ENCODE measurements at places on chromosomes 4 and X.
A peak's percentile ranks its signal among the peaks of the same experiment; 100 is the strongest.

DNA sequence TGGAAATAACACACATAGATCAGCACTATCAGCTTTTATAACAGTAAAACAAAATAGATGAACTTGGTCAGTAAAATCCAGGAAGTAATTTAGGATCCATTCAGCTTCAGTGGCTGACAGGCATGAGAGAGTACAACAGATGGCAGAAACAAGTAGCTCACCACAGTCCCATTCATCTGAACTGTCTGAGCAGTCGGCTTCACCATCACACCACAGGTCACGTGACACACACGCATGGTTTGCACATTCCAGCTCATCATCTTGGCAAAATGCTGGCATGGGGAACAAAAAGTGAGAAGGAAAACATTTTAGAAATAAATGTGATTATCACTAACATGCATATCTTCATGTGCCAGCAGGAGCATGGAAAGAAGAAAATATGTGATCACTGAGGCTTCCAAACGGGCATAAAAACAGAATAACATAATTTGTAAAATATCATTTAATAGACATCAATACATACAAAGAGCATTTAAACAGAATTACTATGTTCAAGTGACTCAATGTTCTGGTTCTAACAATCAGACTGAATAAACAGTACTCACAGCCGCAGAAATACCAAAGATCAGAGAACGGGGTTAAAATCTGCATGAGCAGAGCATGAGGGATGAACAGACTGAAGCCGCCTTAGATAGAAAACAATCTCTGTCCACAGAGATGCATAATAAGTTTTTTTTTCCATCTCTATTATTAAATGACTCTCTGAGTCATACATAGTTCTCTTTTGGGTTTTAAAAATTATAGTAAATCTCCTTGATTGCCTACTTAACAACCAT lies 158.1 kb downstream of the ATP10D start:
- no peak for DNase-seq
- no peak overlapping the region for H3K4me3 ChIP-seq
- no peaks in the 10 kb centered on the region for H3K27me3 ChIP-seq
- H3K27ac ChIP-seq = no peak overlapping the region
- no peaks in the 10 kb centered on the region for H3K4me1 ChIP-seq

GRCh38 chrX:8873102-8873501 lies 71.9 kb upstream of the FAM9A start:
- no peaks in the 10 kb centered on the region for H3K36me3 ChIP-seq
- H3K27me3 ChIP-seq = no peaks in the 10 kb centered on the region
- H3K27ac ChIP-seq = no peak overlapping the region
- H3K4me3 ChIP-seq = no peak overlapping the region
- no peaks in the 10 kb centered on the region for H3K4me1 ChIP-seq

- DNase-seq = no peak
- no peaks in the 10 kb centered on the region for H3K27me3 ChIP-seq
- no peak overlapping the region for H3K4me3 ChIP-seq
- no peak overlapping the region for H3K27ac ChIP-seq
Observed at GRCh38 chrX:1226249-1226648, 13.8 kb upstream of the CRLF2 start.

DNA sequence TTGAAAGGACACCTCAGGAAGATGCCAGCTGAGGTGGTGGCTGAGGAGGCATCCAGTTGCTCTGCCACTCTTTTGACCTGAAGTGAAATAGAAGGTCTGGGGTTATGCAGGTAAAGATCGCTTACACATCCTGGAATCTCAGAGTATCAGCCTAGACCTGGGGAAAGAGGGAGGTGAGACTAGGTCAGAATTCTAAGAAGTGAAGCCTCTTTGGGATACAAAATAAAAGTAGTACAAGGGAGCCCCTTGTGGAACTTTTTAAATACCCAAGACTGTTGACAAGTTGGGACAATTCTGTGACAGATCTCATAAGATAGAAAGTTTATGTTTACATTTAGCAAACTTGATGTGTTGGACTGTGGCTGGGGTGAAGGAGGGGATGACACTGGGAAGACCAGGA lies 263.1 kb downstream of the SPRY1 start:
- H3K27ac ChIP-seq = no peak overlapping the region
- H3K36me3 ChIP-seq = no peaks in the 10 kb centered on the region
- H3K27me3 ChIP-seq = no peaks in the 10 kb centered on the region

GRCh38 chr4:170089274-170089667 lies 485 bp downstream of the AADAT start:
- no peaks in the 10 kb centered on the region for H3K36me3 ChIP-seq
- DNase-seq = no peak
- peaks cover 23% of the 10 kb centered on the region for H3K4me1 ChIP-seq
- H3K27ac ChIP-seq = no peak overlapping the region
- H3K27me3 ChIP-seq = peaks cover 14% of the 10 kb centered on the region

GRCh38 chr4:151015459-151016347 lies 619 bp upstream of the LRBA start:
- H3K27me3 ChIP-seq = no peaks in the 10 kb centered on the region
- H3K4me3 ChIP-seq = peak overlapping the region; percentile 77
- H3K36me3 ChIP-seq = no peaks in the 10 kb centered on the region
- peaks cover 21% of the 10 kb centered on the region for H3K4me1 ChIP-seq
- peak overlapping the region; percentile 92 for H3K27ac ChIP-seq

- peaks cover 18% of the 10 kb centered on the region for H3K36me3 ChIP-seq
- H3K27ac ChIP-seq = peak overlapping the region; percentile 55
- DNase-seq = peak; percentile 60
Observed at GRCh38 chr4:1309261-1310010, 19.7 kb downstream of the MAEA start.

GRCh38 chr4:185709802-185710486 lies 102.0 kb downstream of the SORBS2 start:
- H3K4me3 ChIP-seq = no peak overlapping the region
- no peaks in the 10 kb centered on the region for H3K4me1 ChIP-seq
- H3K27ac ChIP-seq = no peak overlapping the region

- H3K36me3 ChIP-seq = no peaks in the 10 kb centered on the region
- H3K27me3 ChIP-seq = no peaks in the 10 kb centered on the region
- peaks cover 9% of the 10 kb centered on the region for H3K4me1 ChIP-seq
- no peak overlapping the region for H3K27ac ChIP-seq
- no peak for DNase-seq
- H3K4me3 ChIP-seq = no peak overlapping the region
Observed at GRCh38 chrX:136258951-136259350, 7.8 kb upstream of the MAP7D3 start.

DNA sequence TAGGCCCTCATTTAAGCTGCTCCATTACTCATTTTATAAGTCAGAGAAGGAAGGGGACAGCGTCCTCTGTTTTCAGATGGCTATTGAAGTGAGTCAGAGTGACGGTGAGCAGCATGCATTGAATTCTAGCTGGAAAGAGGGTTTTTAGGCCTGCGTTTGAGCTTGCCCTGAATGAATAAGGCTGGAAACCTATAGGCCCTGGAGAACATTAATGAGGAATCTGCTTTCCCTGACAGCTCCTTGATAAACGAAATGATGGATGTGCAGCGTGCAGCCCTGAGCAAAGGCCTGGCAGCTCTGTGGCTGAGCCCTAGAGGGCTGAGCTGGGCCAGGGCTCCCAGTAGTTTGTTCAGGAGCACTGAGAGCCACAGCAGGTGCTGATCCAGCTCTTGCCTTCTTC lies 33.4 kb downstream of the TBL1X start:
- H3K4me1 ChIP-seq = peaks cover 4% of the 10 kb centered on the region
- no peak for DNase-seq
- no peak overlapping the region for H3K4me3 ChIP-seq
- no peaks in the 10 kb centered on the region for H3K27me3 ChIP-seq
- H3K36me3 ChIP-seq = no peaks in the 10 kb centered on the region

DNA sequence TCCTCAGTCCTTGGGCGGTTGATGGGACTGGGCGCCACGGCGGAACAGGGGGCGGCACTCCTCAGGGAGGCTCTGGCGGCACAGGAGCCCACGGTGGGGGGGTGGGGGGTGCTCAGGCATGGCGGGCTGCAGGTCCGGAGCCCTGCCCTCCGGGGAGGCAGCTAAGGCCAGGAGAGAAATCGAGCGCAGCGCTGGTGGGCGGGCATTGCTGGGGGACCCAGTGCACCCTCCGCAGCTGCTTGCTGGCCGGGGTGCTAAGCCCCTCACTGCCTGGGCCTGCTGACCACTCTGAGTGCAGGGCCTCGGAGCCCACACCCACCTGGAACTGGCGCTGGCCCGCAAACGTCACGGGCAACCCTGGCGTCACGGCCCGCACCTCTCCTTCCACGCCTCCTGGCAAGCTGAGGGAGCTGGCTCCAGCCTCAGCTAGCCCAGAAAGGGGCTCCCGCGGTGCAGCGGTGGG lies 164.9 kb upstream of the AGA start:
- no peaks in the 10 kb centered on the region for H3K27me3 ChIP-seq
- DNase-seq = no peak
- H3K4me3 ChIP-seq = no peak overlapping the region

DNA sequence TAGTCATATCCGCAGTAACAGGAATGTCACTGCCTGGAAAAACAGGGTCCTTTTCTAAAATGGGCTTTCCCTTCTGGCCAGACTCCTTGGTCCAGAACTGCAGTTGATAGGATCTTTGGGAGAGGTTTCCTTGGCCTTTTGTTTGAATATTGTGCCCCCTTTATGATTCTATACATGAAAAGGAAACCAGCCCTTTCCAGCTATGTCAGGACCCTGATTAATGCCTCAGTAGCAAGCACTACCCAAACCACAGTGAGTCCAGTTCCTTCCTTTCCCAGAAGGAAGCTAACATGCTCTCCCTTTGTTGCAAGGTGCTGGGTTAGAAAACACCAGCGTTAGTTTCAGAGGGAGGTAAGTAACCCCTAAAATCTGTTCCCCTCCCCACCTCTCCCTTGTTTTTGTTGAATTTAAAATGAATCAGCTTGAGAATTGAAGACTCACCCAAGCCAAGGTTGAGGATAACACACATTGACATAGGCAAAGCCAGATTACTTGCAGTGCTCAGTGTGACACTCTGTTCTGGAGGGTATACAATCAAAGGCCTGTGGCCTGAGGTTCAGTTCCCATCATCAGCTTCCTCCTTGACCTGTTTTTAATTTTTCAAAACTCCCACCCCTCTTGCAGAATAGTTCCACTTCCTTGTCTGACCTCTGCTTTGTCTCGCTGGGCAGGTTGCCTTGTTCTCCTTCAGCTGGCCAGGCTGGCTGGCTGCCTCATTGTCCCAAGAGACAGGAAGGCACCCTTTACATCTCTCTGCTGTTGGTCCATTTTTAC lies 87.6 kb upstream of the PLAC1 start:
- DNase-seq = no peak
- H3K36me3 ChIP-seq = no peaks in the 10 kb centered on the region
- no peak overlapping the region for H3K27ac ChIP-seq

GRCh38 chr4:48297256-48297846 lies 27.7 kb upstream of the TEC start:
- no peak overlapping the region for H3K4me3 ChIP-seq
- no peaks in the 10 kb centered on the region for H3K36me3 ChIP-seq
- no peak overlapping the region for H3K27ac ChIP-seq
- peaks cover 4% of the 10 kb centered on the region for H3K4me1 ChIP-seq
- DNase-seq = no peak
- H3K27me3 ChIP-seq = no peaks in the 10 kb centered on the region

DNA sequence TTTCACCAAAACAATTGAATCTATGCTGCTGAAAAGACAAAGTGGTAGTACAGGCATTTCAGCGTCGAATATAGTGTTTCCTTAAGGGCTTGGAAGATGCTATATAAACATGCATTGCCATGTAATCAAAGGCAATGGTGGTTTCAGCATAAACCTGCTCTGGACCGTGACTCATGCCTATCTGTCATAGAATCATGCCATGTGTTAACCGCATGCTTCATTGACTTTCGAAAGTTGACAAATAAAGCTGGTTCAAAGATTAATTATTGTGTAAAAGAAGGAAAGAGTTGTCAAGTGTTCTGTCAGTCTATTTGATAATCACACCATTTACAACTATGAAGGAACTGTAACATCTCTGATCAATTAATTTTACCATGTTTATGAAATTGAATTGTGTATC lies 83.2 kb downstream of the FUNDC1 start:
- H3K27me3 ChIP-seq = no peaks in the 10 kb centered on the region
- H3K4me3 ChIP-seq = no peak overlapping the region
- no peak overlapping the region for H3K27ac ChIP-seq
- no peaks in the 10 kb centered on the region for H3K36me3 ChIP-seq
- no peaks in the 10 kb centered on the region for H3K4me1 ChIP-seq

- H3K4me3 ChIP-seq = no peak overlapping the region
- peak overlapping the region; percentile 45 for H3K27ac ChIP-seq
- peaks cover 12% of the 10 kb centered on the region for H3K4me1 ChIP-seq
- peaks cover 19% of the 10 kb centered on the region for H3K36me3 ChIP-seq
- DNase-seq = peak; percentile 68
- no peaks in the 10 kb centered on the region for H3K27me3 ChIP-seq
Observed at GRCh38 chrX:130024127-130024526, 41.7 kb downstream of the BCORL1 start.

DNA sequence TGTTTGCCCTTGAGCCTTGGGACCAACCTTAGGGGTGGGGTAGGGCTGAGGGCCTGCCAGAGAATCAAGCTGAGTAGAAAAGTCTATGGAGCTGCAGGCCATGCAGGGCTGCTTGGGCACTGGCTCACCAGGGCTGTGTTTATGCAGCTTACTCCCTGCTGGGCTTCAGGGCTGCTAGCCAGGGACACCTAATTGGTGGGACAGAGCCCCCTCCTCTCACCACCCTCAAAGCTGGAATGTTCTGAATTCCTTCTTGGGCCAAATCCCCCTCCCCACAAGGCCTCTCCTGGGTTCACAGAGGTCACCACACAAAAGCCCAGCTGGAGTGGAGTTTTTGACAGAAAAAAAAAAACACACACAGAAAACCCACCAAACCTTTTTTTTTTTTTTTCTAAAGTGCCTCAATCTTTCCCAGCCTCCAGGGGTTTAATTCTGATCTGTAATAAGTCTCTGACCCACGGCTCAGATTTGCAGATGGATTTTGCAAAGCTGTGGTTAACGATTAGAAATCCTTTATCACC lies at the start of gene CLDN2:
Gene CLDN2 (plus strand): TSS at position 471 of the 521 bp plus-strand sequence. CDS start 7,827 bp downstream, outside the sequence.
- H3K27me3 ChIP-seq = no peaks in the 10 kb centered on the region
- no peaks in the 10 kb centered on the region for H3K36me3 ChIP-seq
- H3K4me1 ChIP-seq = peaks cover 6% of the 10 kb centered on the region
- H3K27ac ChIP-seq = no peak within 1 kb of the TSS
- no peak within 1 kb of the TSS for H3K4me3 ChIP-seq
- no peak for DNase-seq

DNA sequence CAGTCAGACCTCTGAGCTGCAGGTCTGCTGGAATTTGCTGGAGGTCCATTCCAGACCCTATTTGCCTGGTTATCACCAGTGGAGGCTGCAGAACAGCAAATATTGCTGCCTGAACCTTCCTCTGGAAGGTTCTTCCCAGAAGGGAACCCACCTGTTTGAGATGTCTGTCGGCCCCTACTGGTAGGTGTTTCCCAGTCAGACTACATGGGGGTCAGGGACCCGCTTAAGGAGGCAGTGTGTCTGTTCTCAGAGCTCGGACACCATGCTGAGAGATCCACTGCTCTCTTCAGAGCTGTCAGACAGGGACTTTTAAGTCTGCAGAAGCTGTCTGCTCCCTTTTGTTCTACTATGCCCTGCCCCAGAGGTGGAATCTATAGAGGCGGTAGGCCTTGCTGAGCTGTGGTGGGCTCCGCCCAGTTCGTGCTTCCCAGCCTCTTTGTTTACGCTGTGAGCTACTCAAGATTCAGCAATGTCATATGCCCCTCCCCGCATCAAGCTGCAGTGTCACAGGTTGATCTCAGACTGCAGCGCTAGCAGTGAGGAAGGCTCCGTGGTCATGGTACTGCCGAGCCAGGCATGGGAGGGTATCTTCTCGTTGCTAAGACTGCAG lies 44.1 kb upstream of the KDR start:
- no peaks in the 10 kb centered on the region for H3K4me1 ChIP-seq
- DNase-seq = no peak
- H3K27me3 ChIP-seq = no peaks in the 10 kb centered on the region
- H3K4me3 ChIP-seq = no peak overlapping the region
- no peaks in the 10 kb centered on the region for H3K36me3 ChIP-seq

All from natural killer cell (primary cell).